NB4 (cell line): ENCODE measurements at places on chromosomes 12 and 14.

DNA sequence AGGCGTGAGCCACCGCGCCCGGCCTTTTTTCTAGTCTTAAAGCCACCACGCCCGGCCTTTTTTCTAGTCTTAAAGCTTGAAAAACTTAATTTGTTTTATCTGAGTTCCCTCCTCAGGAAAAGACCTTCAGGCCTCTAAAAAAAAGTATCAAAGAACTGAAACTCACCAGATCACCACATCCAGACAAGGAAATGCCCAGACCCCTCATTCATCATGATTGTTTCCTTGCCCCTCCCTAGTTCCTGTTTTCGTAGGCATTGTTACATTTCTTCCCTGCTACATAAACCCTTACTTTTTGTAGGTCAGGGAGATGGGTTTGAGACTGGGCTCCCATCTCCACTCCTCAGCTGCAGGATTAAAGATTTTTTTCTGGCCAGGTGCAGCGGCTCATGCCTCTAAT lies 21.1 kb upstream of the VWF start:
- no peak for DNase-seq

DNA sequence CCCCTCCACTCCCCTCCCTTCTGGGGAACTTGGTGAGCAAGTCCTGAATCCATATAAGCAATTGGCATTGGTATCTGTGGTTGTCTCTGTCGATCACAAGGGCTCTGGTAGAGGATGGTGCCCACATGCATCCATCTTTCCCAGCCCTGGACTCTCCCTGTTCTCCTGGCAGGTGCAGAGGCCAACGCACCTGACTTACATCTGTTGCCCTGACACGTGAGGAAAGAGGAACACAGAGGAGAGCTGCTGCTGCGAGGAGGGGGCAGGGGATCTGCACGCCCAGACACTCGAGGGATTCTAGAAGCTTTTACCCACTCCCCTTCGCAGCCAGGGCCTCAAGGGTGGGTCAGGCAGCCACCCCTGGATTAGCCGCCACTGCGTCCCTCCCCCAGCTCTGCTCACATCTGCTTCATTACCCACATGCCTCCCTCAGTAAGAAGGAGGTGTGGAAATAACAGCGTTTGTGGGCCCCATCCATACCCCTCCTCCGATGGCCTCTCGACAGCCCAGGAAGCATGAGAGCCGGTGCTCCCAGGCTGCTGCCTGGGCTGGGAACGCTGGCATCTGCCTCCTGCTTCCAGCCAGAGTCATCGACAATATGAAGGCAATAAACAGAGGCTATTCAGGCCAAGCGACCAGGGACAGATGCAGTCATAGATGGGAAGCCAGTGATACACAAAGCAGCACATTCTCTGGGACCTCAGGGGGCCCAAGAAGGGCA lies 56.5 kb downstream of the KDM2B start:
- DNase-seq = no peak

- no peak for DNase-seq
Measured at GRCh38 chr14:98819867-98820206, 452.2 kb downstream of the BCL11B start.

- DNase-seq = peak; percentile 87
Measured at GRCh38 chr12:19739195-19739776, 300.0 kb downstream of the AEBP2 start.

- no peak for DNase-seq
Measured at GRCh38 chr14:57464008-57464730, 29.5 kb downstream of the CCDC198 start.

GRCh38 chr14:100035700-100036099 lies 29.5 kb upstream of the EVL start:
- DNase-seq = no peak

DNA sequence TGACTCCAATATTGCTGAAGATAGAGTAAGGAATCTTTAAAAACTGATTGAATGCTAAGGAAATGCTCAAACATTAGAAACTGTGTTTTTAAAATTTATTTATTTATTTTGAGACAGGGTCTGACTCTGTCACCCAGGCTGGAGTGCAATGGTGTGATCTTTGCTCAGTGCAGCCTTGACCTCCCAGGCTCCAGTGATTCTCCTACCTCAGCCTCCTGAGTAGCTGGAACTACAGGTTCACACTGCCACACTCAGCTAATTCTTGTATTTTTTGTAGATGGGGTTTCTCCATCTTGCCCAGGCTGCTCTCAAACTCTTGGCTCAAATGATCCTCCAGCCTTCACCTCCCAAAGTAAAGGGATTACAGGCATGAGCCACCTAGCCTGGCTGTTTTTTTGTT lies 3.3 kb upstream of the DCAF5 start:
- no peak for DNase-seq

- no peak for DNase-seq
Measured at GRCh38 chr14:101929946-101930345, 34.4 kb upstream of the DYNC1H1 start.

DNA sequence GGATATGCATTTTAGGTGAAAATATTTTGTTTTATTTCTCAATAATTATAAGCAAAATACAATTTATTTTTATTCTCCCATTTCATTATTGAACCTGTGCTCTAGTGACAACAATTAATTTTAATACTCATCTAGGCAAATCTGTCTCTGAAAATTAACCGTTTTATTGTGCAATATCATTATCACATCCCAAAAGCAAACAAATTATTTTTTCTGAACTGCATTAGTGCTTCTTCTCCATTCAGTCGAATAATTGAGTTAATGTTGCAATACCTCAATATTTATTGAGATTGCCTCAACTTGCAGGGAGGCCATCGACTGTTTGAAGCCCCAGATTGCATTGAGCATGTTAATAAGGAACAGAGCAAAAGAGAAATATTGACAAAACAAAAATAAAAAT lies 303.2 kb upstream of the LRFN5 start:
- DNase-seq = no peak

GRCh38 chr14:48584031-48584430 lies 908.6 kb upstream of the MDGA2 start:
- no peak for DNase-seq

DNA sequence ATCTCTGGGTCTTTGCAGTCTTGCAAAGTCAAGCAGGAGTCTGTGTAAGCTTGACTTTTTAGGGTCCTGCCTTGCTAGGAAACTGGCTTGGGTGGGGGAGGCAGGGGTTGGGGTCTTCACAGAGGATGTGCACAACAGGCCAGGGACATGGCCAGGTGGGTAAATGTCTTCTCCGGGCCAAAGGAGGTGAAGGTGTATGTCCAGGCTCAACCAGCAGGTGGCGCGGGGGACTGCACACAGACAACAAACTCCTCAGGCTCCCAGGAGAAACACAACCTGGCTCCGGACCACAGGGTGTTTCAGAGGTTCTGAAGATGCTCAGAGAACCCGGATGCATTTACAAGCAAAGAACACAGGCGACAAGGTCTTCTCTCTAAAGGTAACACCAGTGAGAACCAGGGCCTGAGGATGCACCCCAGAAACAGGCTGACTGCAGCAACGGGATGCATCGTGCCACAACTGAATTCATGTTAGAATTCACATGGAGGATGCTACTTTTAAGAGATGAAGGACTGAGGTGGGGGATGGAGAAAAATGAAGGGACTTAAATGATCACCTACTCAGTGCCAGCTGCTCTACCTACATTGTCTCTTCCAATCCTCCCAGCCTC lies 56.0 kb downstream of the PLEKHG3 start:
- DNase-seq = peak; percentile 65

DNA sequence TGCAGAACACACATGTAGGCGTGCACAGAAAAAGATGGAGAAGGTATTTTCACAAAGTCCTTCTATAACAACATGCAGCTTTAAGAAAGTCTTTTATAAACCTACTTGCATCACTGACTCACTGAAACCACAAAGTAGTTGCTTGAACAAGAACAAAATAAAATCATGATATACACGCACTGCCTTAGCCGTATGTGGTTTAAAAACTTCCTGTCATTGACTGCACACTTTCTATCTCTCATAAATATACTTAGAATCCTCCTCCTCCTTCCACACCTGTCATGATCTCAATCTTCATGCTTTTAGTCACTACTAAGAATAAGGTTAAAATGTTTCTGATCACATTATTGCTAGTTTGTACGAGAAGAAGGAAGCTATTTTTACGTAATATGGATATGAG lies 31.8 kb upstream of the RAD51AP1 start:
- peak; percentile 67 for DNase-seq

- no peak for DNase-seq
Measured at GRCh38 chr14:69605738-69606137, 5.7 kb upstream of the SUSD6 start.

DNA sequence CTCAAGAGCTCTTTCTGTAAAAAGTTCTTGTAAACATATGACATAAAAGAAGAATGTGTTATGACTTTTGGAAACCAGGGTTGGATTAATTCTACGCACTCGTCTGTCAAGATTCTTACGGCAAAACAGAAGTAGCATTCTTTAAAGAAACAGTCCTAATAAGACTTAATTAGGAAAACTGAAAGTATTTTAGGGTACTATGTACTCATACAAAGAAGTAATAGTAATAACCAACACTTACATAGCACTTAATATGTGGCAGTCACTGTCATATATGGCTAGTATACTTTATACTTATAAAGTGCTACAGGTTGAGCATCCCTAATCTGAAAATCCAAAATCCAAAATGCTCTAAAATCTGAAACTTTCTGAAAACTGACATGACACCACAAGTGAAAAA lies 72.9 kb upstream of the ST8SIA1 start:
- DNase-seq = no peak

- DNase-seq = no peak
Measured at GRCh38 chr14:48963231-48963790, 622.9 kb downstream of the RPS29 start.

- DNase-seq = peak; percentile 65
Measured at GRCh38 chr14:105019861-105020814, 745 bp downstream of the CDCA4 start.

DNA sequence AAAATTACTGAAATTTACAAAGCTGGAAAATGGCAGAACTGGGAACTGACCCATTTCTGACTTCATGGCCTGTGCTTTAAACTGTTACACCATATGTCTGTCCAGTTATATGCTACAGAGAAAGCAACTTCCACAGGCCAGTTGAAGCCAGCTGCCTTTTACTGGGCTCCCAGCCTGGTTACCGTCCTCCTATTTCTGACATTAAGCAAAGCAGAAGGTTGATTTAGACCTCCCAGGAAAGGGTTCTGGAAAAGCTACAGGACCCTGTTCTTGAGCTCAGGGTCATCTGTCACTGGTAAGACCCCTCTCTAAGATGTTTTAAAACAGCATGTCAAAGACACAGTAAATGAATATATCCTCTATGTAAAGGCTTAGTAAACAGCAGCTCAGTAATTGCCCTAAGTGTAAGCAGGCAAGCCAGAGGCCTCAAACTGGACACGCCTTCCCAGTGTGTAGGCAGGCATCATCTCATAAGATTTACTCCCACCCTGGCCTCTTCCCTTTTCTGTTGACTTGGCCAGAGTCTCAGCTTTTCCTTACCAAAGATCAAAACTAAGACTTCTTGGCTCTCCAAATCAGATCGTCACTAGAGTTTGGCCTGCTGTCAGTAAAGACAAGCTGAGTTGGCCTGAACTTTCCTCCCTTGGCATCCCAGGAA lies 55.4 kb upstream of the RNU6-8 start:
- peak; percentile 15 for DNase-seq

- no peak for DNase-seq
Measured at GRCh38 chr14:89600029-89600428, 183.0 kb upstream of the FOXN3 start.

DNA sequence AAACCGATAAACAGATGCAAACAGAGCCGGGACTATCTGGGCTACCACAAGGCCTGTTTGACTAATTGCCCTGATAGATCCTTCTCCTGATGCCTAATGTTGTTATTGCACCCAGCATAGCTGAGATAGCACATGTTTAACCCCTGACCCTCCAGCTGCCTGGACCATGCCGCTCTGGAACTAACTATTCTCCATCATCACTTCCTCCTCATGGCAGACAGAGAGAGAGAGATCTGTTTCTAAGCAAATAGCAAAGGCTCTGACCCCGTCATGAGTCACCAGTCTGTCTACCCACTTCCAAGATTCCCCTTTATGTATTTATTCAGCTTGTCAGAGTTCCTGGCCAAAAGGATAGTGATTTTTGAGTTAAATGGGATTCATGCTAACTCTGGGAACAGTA lies 58.2 kb upstream of the FLRT2 start:
- DNase-seq = no peak

GRCh38 chr12:106223485-106224354 lies 24.1 kb downstream of the CKAP4 start:
- peak; percentile 68 for DNase-seq

DNA sequence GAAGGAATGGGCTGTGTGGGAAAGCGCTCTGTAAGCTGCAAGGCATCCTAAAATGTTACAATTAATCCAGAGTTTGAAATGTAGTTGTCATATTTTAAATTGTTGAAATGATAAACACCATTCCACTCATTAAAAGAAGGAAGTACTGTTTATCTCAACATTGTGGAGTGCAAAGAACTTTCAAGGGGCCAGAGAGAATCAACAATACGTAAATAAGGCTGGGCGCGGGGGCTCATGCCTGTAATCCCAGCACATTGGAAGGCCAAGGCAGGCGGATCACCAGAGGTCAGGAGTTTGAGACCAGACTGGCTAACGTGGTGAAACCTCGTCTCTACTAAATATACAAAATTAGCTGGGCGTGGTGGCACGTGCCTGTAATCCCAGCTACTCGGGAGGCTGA lies 24.5 kb downstream of the NR1H4 start:
- DNase-seq = no peak

DNA sequence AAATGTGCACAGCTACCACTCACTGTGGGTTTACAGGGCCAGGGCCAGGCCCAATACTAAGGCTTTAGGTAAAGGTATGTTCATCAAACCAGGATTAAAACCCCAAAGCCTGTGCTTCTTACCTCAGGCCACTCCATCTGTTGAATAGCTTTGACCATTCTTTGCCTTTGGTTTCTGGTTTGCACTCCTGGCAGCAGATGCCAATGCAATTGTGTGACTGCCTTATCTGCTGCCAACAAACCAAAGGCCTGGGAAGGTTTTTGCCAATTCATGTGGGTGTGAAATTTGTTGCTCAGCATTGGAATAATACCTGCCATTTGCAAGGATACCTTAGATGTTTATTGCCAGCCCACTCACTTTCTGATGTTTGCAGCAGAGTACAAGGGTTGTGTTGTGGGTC lies 221.6 kb downstream of the C12orf75 start:
- no peak for DNase-seq

DNA sequence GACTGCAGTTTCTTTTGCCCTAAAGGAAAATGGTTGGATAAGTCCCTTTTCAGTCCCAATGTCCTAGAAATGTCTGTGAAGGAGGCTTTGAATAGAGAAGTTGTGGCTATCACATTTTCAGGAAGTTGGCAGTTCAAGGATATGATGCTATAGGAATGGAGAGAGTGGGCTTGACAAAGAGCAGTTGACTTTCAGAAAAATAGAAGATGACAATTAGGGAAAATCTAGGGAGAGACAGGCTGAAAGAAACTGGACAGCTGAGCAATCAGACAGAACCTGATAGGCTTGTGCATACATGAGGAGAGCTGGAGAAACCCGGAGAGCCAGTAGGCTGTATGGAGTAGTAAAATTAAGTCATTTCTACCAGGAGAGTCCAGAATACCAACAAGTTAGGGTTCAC lies 50.5 kb downstream of the LMNTD1 start:
- no peak for DNase-seq
